ENCODE measurements at places on chromosomes 5 and 9.
A peak's percentile ranks its signal among the peaks of the same experiment; 100 is the strongest.

GRCh38 chr9:93984860-93985259 lies 29.7 kb upstream of the BARX1 start:
- no peak for DNase-seq

- DNase-seq = no peak
Measured at GRCh38 chr9:26779062-26779461, 113.5 kb downstream of the CAAP1 start.

DNA sequence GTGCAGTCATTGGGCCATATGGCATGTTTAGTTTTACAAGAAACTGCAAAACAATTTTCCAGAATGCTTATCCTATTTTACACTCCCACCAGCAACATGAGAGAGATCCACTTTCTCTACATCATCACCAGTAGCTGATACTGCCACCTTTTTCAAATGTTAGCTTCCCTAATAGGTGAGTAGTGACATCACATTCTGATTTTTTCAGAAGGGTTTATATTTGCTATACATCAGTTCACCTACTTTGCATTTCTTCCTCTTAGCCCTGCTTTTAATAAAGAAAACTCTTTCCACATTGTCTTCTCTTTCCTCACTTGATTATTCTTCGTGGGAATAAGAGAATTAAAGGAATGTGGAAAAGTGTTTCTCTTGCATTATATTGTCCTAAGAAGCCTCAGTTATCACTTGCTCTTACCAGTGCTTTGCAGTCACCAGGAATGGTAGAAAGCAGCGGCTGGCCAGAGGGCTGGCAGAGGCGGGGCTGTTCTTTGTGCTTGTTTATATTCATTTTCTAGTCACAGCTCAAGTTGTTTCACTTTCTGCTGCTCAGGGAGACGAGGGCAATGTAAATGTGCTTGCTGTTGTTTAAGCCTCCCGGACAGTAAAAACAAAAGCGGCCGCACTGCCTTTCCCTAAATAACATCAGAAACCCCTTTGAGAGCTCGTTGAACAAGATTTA lies 164.8 kb downstream of the HSD17B3 start:
- DNase-seq = peak; percentile 21

DNA sequence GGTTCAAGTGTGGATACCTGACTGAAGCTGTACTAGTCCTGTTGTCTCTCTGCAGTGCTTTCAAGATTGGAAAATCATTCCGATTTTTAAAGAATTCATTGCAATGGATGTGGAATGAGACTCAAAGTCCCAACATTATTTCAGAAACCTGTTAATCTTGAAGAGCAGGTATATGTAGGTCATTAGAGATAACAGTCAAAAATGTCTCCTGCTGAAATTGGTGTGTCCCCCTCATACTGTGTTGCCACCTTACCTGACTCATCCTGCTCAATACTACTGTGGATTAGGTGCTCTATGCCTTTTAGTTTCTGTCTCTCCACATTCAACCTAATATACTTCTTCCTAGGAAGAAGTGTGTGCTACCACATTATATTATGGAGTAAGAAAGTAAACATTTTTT lies 91.1 kb upstream of the NR3C1 start:
- DNase-seq = no peak

- peak; percentile 45 for DNase-seq
Measured at GRCh38 chr9:112751056-112751795, 666 bp downstream of the SNX30 start.

GRCh38 chr5:138028971-138029365 lies 3.9 kb downstream of the FAM13B start:
- DNase-seq = no peak

GRCh38 chr5:17305964-17306725 lies 88.7 kb downstream of the BASP1 start:
- DNase-seq = no peak

DNA sequence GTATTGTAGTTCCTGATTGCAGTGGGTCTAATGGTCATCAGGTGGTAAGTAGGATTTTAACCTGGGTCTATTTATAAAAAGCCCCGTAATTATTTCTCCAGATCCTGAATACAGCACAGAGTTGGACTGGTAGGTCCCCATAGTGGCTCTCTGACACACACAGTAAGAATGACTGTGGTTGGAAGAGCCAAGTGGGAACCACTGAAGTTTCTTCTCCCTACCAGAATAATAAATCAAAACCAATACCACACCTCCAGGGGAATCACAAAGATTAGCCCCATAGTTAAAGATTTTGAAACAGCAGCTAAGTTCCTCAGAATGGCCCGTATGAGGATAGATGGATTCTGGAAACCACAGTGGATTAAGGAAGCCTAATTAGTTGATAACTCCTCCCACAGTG lies 68.4 kb upstream of the ZFR start:
- no peak for DNase-seq

DNA sequence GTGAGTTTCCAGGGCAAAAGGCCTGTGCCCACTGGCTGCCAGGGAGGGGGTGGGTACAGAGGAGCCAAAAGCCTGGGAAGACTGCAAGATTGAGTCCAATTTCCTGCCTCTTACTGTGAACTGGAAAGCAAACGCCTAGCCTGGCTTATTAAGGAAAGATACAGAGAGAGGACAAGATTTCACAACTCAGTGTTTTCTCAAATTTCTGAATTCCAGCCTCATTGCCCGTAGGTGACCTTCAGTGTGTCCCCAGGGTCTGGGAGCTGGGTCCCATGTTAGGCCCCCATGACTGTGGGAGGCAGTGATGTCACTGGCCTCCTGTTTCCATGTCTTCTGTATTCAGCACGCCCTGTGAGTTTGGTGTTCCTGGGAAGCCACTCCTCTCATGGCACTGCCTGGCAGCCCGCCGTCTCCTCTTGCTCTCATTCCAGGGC lies 60.6 kb upstream of the PTPN3 start:
- no peak for DNase-seq

DNA sequence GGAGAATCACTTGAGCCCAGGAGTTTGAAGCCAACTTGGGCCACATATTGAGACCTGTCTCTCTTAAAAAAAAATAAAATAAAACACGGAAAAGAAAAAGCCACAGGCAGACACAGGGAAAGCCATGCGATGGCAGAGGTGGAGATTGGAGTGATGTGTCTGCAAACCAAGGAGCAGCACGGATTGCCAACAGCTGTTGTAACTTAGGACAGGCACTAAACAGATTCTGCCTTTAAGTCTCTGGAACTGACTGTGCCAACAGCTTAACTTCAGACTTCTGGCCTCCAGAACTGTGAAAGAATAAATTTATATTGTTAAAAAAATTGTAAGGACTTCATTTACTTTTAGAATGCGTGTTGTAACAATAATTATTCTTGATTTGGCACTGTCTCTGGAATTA lies 318.5 kb upstream of the CHD1 start:
- no peak for DNase-seq

DNA sequence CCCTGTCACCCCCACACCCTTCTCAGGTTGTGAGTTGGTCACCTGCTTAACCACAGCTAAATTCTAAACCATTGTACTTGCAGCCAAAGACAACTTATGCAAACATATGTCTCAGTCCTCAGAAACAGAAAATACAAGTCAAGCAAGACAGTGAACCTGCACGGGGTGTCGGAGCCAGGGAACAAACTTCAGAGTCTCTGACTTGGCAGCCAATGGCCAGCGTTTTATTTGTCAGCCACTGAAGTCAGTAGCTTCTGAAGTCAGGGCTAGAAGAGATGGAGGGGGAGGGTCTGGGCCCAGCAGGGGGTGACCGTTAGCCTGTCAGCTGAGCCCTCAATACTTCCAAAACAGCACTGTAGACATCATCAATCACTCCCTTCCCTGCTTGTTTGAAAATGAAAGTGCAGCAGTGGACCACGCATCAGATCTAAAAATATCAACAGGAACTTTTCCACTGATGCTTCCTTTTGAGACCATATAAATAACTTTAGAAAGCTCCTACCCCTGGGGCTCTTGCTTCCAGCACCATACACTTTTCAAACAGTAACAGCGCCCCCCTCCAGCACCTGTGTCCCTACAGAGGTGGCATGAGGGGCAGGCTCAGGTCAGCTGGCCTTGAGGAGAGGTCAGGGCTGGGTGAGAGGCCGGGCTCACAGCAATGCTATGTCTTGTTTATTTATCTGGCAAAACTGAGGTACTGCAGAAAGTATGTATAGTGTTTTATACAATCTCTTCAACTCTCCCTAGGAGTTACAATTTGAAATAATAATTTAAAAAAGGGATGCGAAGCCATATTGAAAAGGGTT lies 142.5 kb downstream of the ACER2 start:
- no peak for DNase-seq

DNA sequence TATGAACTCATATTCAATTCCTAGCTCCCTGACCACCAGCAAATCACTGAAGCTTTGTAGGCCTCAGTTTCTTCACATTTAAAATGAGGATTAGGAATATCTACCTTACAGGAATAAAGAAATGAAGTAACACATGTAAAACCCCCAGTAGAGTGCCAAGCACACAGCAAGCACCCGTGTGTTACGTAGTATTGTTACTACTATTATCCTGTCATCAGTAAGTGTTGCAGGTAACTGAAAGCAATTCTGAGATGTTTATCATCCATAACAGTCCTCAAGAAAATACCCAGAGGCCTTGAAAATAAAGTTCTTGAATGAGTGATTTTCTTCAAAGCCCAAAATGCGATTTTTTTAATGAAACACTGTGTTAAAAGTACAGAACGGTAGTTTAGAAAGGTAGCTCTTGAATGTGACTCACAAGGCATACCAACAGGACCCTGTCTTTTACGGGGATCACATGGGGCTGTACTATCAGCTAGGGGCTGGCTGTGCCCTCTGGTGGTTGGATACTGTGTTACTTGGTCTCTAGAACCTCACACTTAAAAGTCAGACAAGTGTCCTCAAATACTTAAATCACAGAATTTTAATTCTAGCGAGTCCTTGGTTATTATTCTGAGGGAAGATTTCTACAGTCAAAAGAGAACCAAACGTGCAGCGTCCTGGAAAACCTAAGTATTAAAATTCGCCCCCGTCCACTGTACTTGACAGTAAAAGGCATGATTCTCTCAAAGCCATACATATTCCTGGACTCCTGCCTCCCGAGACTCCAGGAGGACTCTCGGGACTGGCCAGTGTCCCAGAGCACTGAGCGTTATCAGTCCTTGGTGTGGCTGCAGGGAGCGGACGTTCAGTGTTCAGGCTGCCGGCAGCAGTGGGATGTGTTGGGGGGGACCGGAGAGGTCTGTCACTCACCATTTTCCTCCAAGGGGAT lies 725 bp downstream of the NDUFB6 start:
- DNase-seq = peak; percentile 14

DNA sequence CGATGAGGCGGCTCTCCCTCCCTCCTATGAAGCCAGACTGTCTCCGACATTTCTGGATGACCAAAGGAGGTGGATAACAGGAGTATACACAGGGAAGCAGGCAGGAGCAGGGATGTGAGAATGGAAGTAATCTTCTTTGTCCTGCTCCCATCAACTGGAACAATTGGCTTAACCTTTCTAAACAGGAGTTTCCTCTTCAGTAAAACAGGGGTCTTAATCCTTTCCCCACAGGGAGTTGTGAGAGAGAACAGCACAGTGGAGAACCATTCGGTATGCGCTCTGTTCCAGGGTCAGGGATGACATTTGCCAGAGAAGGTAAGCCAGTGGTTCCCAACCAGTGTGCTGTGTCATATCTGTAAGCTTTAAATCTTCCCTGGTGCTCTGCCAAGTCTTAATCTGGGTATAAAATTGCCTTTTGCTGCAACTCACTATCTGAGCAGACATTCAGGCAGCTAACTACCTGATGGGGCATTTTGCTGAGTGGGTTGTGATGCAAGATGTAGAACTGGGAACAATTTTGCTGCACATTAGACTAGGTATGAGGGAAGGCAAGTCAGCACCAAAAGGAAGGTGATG lies 294.8 kb upstream of the KIF2A start:
- DNase-seq = no peak

DNA sequence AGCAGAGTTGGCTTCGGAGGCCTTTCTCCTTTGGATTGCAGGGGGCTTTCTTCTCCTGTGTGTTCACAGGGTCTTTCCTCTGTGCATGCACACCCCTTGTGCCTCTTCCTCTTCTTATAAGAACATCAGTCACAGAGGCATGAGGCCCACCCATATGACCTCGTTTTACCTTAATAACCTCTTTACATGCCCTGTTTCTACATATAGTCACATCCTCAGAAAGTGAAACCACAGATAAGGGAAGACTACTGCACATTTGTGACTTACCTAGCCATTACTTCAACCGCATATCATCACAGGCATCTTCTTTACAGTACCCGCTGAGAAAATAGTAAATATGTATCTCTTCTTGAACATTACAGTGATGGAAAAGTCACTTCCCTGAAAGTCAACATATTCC lies 204.9 kb upstream of the TARS1 start:
- no peak for DNase-seq

- DNase-seq = no peak
Measured at GRCh38 chr5:128062172-128062746, 21.3 kb upstream of the SLC12A2 start.

GRCh38 chr9:124419832-124420489 lies 4.7 kb upstream of the PSMB7 start:
- DNase-seq = no peak

DNA sequence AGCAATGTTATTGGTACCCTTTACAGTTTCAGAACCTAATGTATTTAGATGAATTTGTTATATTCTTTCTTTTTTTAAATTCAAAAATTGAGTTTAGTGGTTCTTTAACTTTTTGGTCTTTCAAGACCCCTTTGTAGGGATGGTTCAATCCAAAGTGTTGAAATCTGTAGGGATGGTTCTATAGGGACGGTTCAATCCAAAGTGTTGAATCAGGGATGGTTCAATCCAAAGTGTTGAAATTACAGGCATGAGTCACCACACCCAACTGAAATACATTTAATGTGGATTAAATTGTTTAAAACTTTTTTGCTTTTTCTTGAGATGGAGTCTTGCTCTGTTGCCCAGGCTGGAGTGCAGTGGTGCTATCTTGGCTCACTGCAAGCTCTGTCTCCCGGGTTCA lies 30.6 kb downstream of the SNX2 start:
- DNase-seq = no peak

GRCh38 chr5:113177225-113177624 lies 200.6 kb downstream of the DCP2 start:
- DNase-seq = no peak

DNA sequence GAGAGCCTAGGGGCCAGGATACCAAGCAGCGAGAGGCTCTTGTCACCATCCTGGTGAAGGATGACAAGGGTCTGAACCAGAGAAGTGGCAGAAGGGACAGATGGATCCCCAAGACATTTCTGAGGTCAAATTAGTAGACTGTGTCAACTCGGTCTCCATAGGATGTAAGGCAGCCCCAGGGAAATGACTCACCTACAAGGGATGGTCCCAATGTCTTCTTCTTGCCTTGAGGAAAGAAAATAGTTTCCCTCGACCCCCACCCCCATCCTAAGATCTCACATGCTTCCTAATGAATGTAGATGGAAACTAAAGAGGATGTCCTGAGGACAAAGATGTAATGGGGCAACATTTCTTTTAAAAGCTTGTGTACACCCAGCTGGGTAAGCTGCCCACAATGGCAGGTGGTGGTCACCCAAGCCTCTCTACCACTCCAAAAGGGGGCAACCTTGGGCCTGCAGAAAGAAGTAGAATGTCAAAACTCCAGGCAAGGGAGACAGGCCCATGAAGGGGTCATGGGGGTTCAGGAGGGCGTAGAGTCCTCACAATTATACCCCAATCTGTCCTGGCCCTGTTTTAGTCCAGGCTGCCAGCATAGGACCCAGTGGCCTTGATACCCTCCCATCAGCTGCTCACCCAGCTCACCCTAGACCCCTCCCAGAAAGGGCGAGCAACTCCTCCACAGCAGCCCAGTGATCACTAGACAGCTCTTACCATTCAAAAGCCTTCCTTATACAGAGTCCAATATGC lies 187.4 kb downstream of the ACTL7B start:
- no peak for DNase-seq

GRCh38 chr9:99851500-99851822 lies 29.8 kb downstream of the NR4A3 start:
- no peak for DNase-seq
